ENCODE measurements at places on chromosomes 5 and 9.

GRCh38 chr5:15615859-15616258 is 115.9 kb downstream of the FBXL7 start:
- DNase-seq = no peak

- DNase-seq = no peak
Measured at GRCh38 chr9:110575945-110576344, 3.6 kb downstream of the SVEP1 start.

DNA sequence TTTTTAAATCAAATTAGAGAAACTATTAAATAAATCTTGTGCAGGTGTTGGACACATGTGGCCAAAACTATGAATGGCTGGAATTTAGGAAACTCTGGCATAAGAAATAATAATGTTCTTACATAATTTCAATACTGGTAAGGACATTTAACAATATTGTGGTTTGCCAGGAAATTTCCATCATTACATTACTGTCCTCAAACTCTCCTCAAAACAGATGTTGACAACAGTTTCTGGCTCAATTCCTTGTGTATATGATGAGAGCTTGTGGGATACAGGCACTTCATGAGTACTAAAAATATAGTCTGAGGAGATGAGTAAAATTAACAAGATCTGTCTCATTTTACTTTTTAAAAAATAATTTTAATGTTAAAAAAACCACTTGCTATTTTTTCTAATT is 27.9 kb downstream of the MCTP1 start:
- no peak for DNase-seq

DNA sequence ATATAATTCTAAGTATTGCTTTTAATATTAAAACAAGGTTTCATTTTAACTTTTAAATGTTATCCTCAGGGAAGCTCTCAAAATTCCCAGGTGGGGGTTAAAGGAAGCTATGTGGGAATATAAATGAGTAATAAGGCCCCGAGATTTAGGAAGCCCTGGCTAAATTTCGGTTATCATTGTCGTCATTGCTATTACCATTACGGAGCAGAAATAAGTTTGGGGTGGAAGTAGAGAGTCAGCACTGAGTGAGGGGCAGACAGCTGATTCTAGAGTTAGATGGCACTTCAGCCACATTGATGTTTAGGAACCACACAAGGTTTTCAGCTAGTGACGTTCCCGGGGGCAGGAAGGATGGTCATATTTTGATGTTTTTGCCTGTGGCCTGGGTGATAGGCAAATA is 74.9 kb downstream of the NREP start:
- DNase-seq = no peak

DNA sequence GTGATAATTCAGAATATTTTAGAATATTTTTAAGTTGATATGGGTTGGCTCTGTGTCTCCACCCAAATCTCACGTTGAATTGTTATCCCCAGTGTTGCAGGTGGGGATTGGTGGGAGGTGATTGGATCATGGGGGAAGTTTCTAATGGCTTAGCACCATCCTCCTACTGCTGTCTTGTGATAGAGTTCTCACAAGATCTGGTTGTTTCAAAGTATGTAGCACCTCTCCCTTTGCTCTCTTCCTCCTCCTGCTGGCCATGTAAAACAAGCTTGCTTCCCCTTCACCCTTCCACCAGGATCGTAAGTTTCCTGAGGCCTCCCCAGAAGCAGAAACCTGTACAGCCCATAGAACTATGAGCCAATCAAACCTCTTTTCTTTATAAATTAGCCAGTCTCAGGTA is 214.6 kb upstream of the C9orf72 start:
- DNase-seq = no peak

DNA sequence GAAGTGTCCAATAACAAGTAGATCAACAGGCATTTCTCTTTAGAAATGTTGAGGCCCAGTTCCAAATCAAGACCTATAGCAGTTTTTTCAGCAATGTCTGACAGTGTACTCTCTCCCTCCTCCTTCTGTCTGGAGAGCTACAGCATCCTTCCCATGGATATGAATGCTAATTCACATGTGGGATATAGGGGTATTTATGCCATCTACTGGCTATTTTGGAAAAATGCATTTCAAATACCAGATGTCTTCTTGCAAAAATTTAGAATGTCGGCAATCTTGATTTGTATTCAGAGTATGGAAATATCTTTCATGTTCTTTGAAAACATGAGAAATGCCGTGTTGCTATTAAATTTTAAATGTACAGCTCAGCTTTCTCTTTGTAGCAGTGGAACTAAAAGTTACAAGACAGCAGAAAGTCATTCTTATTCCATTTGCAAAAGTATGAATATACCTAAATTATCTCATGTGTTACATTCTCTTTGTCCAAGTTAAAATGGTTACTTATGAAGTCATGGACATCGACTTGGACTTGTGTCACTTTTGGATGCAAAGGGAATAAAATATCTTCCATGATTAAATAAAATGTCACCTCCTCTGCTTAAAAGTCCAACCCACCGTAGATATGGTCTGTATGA is 647.8 kb downstream of the TAF11L14 start:
- peak; percentile 9 for DNase-seq

DNA sequence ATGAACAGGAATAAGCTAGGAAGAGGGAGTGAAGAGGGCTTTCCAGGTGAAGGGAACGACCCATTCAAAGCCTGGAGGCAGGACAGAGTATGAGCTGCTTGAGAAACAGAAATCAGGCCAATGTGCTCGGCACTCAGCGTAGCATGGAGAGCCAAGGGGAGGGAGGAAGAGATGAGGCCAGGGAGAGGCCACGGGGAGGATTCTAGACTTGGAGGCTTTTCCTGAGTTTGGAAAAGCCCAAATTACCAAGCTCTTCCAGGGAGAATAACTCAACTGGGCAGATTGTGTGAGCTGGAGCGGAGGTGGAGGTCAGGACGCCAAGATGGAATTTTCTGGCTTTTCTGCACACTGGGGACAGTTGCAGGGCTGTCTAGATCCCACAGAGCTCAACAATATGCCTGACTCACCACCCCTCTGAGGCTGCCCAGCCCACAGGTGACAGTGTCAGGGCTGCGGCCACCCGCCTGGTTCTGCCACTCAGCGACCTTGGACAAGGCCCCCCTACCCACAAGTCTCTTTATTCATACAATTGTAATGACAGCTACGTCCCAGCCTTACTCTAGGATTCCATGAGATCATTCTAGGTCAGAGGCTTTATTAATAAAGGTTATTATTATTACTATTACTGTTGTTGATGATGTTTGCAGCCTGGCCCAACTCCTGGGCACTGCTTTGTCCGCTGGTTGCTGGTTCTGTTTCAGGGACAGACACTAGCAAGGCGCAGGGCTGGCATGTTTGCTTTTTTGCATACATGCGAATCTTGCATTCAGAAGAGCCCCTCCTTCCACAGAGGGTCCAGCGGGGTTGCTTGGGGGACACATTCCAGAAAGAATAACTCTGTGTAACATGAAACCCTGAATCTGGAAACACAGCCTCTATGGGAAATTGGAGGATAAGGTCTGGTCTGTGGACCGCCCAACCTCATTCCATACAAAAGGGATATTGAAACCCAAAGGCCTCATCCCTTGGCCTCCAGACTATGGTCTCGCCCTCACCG is 9.4 kb upstream of the LMX1B start:
- no peak for DNase-seq

GRCh38 chr5:143174714-143175398 is 228.6 kb downstream of the NR3C1 start:
- no peak for DNase-seq
